ENCODE measurements at places on chromosomes 3 and 15.

DNA sequence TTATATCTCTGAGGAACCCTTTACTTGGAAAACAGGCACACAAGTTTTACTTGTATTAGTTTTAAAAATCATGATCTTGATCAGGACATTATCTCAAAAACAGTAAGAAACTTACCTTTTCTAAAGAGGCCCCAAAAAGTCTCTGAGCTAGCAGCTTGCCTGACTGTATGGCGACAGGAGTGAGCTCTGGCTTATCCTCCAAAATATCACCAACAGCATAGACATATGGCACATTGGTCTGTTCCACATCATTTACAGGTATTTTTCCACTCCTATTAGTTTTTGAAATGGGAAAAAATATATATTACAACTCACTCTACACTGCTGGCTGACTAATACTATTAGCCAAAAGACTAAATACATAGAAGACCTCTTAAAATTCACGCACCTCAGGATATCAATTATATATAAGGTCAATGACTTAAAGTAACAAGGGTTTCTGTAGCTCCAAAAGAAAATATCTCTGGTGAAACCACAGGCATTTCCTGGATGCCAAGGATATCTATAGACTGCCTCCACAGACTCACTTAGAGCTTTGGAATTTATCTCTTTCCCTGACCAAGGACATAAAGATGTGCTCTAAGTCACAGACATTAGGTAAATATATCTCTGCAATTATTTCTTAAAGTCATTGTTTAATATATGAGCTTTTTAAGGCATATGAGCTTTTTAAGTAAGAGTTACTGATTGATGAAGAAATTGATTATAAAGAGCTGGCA, 33.1 kb downstream of the TXNRD3 start:
- no peak for DNase-seq

DNA sequence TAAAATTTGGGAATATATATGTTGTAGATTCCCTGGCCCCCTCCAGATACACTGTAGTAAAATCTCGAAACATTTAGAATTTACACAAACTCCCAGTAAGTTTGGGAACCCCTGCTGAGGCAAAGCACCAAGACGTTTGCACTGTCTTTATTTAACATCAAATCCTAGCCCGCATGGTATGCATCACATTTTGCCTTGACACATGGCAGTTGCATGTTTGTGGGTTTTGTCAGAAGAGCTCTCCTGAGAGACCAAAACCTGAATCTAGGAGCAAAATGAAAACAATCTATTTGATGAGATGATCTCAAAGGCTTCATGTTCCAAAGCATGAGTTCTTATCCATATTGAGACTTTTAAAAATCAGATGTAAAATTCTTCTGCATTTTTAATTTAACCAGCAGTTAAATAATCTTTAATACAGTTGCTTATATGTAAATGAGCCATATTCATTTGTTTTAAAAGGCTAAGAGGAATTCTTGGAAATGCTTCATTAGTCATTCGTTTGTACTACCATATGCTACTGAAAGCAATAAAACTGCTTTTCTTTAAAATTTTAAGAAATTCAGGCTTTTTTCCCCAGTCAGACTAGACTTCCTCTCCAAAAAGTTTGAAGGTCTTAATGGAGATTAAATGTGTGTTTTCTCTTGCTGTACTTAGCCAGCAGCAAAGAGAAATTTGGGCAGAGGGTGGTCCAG, 105.2 kb upstream of the BOC start:
- no peak for DNase-seq

GRCh38 chr15:64642875-64643274, 132.5 kb downstream of the RBPMS2 start:
- DNase-seq, result no peak

GRCh38 chr3:165156757-165157420, 39.3 kb downstream of the SLITRK3 start:
- no peak for DNase-seq

DNA sequence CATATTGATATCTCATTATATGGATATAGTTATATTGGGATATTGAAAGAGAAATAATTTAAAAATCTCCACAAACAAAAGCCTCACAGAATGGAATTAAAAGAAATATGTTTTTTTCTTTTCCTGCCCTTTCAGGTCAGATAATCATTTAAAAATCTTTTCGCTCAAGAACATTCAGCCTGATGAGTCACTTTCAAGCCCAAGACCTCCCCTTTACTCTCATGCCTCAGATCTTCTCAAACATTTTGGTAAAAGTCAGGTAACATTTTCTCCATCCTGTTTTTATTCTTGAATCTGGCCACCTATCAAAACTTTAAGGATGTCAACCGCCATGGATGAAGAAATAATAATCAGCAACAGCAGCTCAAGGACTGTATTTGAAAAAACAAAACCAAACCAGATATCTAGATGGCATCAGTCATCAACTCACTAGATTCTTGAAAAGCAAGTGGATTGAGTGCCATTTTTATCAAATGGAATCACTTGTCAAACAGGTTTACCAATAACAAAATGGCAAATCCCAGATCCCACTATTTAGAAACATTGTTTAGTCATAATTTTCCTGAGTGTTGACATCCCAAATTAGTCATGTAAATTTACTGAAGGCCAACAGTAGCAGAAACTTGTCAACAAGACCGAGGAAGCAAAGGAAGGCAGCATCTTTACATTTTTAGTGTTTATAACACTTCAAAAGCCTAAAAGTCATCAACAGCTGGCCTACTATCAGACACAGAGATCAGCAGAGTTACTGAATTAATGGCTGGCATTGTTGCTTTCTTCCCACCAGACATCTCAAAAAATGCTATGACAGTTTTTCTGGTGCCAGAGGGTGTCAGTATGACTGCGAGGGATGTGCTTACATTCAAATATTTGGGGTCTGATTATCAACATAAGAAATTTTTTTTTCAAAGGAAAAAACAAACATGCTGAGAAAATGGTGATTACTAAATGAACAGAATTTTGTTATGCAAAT, 444.7 kb downstream of the MAGI1 start:
- DNase-seq, result no peak

- no peak for DNase-seq
Measured at GRCh38 chr3:111749171-111750170, 109.6 kb upstream of the PHLDB2 start.

DNA sequence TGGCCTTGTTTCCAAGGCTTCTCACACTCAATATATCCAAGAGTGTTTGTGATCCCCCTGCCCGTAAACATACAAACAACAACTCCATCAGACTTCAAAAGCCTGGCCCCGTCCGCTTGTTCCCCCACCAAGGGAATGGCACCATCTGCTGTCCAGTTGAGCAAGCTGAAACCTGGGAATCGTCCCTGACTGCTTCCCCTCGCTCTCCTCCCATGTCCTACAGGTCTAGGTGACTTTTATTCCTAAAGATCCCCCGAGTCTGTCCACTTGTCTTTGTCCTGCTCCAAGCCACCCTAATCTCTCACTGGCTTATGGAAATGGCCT, 27.9 kb upstream of the FAM174B start:
- DNase-seq, result no peak

GRCh38 chr3:128485282-128486204, 7.5 kb downstream of the GATA2 start:
- DNase-seq, result no peak

DNA sequence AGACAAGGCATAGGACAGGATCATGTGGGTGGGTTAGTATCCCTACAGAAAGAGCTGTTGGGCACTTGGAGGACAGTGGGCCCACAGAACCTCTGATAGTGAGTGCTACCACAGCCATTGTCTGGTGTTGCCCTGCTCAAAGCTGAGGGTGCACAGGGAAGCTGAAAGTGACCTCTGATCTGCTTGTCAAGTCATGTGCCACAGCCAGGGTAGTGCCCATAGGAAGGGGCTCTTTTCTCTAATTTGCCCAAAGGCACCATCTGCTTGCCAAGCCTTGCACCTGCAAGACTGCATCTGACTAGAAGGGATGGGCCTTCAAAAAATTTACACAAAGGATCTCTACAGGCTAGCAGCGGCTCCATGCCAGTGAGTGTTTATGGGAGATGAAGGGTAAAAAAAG, 87.4 kb upstream of the GSK3B start:
- DNase-seq, result no peak

GRCh38 chr15:61943992-61944391, 116.3 kb downstream of the VPS13C start:
- DNase-seq, result no peak

DNA sequence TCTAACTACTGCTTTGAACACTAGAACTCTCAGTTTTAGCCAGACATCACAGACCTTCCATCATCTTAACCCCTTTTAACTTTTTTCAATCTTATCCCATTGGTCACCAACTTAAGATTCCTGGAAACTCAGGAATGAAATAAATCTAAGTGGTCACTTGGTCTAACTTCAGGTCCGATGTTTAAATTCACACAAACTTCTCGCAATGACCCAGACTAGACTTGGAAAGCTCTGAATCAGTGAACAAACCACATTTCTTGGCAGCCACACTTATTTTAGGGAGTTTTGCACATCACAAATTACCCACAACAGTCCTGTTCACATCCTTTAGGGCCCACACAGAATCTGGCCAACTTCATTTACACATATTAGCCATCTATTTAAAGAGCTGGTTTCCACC, 118.9 kb downstream of the MAGI1 start:
- DNase-seq, result no peak

DNA sequence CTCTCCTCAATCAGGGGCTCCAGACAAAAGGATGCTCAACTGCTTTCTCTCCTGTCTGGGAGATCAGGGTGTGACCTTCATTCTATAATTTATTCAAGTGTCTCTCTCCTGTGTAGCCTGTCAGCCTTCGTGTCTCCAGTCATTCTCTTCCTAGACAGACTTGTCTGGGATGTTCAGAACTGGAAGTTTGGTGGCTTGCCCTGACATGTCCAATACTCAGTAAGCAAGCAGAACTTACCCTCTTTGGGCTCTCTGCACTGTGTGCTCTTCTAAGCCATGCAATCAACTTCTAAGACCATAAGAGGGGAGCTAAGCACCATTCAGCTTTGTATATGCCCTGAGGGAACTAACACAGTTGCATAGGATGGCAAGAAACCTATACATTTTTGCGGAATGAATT, 14.1 kb downstream of the ACKR2 start:
- DNase-seq, result no peak

GRCh38 chr15:43143203-43143941, 10.0 kb downstream of the TMEM62 start:
- no peak for DNase-seq

Data from stimulated activated naive CD4-positive, alpha-beta T cell treated with Interleukin-2 at 50 U/mL for 16 hours (primary cell).